Testis (tissue), 5 donors: ENCODE measurements at places on chromosomes 6 and 20.
A peak's percentile ranks its signal among the peaks of the same experiment; 100 is the strongest.

DNA sequence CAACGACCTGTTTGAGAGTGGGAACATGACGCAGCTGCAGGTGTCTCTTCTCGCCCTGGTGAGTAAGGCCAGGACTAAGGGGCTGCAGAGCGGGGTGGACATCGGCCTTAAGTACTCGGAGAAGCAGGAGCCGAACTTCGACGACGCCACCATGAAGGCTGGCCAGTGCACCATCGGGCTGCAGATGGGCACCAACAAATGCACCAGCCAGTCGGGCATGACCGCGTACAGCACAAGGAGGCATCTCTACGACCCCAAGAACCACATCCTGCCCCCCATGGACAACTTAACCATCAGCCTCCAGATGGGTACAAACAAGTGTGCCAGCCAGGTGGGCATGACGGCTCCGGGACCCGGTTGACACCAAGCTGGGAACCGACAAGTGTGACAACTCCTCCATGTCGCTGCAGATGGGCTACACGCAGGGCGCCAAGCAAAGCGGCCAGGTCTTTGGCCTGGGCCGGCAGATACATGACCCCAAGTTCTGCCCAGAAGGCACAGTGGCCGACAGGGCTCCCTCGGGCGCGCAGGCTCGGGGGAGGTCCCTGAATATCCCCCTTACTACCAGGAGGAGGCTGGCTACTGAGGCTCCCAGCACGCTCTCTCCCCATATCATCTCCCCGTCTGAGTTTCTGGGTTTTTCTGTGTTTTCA lies 15.9 kb upstream of the AMD1 start:
- no peak for DNase-seq
- no peak overlapping the region for H3K27ac ChIP-seq
- no peaks in the 10 kb centered on the region for H3K4me1 ChIP-seq
- no peak overlapping the region for H3K4me3 ChIP-seq
- H3K27me3 ChIP-seq: no peaks in the 10 kb centered on the region

DNA sequence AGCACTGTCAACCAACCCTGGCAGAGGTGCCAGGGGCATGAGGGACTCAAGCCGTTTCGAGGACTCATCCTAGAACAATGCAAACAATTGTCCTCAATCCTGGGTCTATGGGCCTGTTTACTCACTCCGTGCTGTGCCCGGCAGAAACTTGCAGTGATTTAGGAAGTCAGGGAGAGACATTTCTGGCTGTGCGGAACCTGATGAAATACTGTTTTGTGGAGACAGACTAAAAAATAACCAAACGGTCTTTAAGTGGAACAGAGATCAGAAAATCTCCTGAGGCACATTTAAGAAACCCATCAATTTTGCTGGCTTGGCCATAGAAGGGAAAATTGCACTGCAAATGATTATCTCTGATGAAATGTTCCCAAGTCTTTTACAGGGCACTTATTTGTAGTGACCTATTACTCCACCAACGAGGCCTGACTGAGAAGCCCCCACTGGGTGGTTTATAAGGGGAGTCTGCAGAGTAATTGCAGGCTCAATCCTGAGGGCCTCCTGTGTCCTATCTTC lies 79.8 kb upstream of the KCNK16 start:
- no peak overlapping the region for H3K27ac ChIP-seq
- DNase-seq: no peak
- H3K4me3 ChIP-seq: no peak overlapping the region
- no peaks in the 10 kb centered on the region for H3K27me3 ChIP-seq
- H3K4me1 ChIP-seq: no peaks in the 10 kb centered on the region

- no peak for DNase-seq
- H3K27me3 ChIP-seq: no peaks in the 10 kb centered on the region
- H3K27ac ChIP-seq: no peak overlapping the region
- peaks cover 5% of the 10 kb centered on the region for H3K4me1 ChIP-seq
- no peaks in the 10 kb centered on the region for H3K36me3 ChIP-seq
These were observed 6.4 kb upstream of the PSMG4 start for GRCh38 chr6:3252369-3252768.

GRCh38 chr6:20402342-20403069 lies 827 bp downstream of the E2F3 start:
- H3K4me3 ChIP-seq: peak overlapping the region; percentile 91
- no peaks in the 10 kb centered on the region for H3K4me1 ChIP-seq
- DNase-seq: peak; percentile 67
